ENCODE measurements at places on chromosomes 13 and 19. TPM values are rescaled to one million over a fixed set of nuclear protein-coding genes. Genes with fewer than 3 reads are reported as not detected.

GRCh38 chr13:98200211-98200878, 23.3 kb upstream of the RNF113B start:
- H3K4me1 ChIP-seq = no peaks in the 10 kb centered on the region
- no peaks in the 10 kb centered on the region for H3K36me3 ChIP-seq
- H3K27ac ChIP-seq = no peak overlapping the region
- H3K4me3 ChIP-seq = no peak overlapping the region
- DNase-seq = no peak
- no peaks in the 10 kb centered on the region for H3K27me3 ChIP-seq

DNA sequence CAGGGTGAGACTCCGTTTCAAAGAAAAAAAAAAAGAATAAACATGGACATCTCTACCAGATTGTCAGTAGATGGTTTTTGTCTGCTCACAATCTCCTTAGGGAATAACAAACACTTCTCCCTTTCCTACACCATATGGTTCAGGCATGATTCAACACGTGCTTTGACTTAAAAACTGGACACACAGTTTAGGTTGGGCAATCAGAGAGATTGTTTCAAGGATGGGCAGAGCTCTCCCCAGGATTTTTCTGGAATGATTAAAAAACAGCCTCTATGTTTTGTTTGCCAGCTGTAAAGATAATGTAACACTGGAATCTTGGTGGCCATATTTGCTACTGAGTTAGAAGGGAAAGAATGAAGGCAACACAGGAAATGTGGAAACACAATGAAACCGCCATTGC, 150.1 kb upstream of the TSC22D1 start:
- H3K4me1 ChIP-seq = peaks cover 25% of the 10 kb centered on the region
- no peak for DNase-seq
- H3K36me3 ChIP-seq = peaks cover 4% of the 10 kb centered on the region
- H3K27ac ChIP-seq = no peak overlapping the region
- no peak overlapping the region for H3K4me3 ChIP-seq

GRCh38 chr19:45070861-45071544, 5.3 kb downstream of the ZNF296 start:
- H3K27ac ChIP-seq = no peak overlapping the region
- no peak overlapping the region for H3K4me3 ChIP-seq
- no peak for DNase-seq
- H3K4me1 ChIP-seq = no peaks in the 10 kb centered on the region
- peaks cover 72% of the 10 kb centered on the region for H3K36me3 ChIP-seq
- no peaks in the 10 kb centered on the region for H3K27me3 ChIP-seq

GRCh38 chr19:40667602-40668001, 22.8 kb downstream of the NUMBL start:
- H3K27ac ChIP-seq = no peak overlapping the region
- peaks cover 24% of the 10 kb centered on the region for H3K36me3 ChIP-seq
- no peaks in the 10 kb centered on the region for H3K27me3 ChIP-seq
- H3K4me3 ChIP-seq = no peak overlapping the region
- DNase-seq = no peak

DNA sequence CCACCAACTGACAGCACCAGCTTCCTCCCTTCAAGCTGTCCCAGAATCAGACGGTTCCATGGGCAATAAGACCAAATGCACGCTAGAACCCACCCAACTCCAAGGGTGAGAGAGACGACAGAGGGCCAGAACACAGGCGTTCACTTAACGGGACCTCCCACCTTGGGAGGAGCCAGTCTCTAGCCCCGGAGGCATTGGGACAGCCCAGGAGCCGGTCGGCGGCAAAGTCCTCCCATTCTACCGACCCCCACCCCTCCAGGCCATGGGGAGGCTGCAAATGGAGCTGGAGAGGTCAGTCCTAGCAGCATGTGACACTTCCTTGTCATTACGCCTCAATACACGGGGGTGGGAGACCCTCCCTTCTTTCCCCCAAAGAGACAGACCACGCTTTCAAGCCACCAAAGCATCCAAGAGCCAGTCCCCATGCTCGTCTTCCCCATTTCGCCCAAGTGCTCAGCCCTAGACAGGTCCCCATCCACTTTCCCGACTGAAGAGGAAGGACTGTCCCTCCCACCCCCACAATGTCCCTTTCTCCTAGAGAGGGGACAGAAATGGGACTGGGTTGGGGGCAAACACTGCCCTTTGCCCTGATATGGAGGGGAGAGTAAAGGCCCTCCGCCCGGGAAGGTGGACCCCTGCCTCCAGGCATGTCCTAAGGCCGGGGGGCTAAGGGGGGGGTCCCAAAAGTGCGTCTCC, 964 bp downstream of the KHSRP start:
- peak overlapping the region; percentile 87 for H3K4me3 ChIP-seq
- H3K27me3 ChIP-seq = no peaks in the 10 kb centered on the region
- H3K4me1 ChIP-seq = no peaks in the 10 kb centered on the region
- DNase-seq = peak; percentile 34
- peaks cover 40% of the 10 kb centered on the region for H3K36me3 ChIP-seq

DNA sequence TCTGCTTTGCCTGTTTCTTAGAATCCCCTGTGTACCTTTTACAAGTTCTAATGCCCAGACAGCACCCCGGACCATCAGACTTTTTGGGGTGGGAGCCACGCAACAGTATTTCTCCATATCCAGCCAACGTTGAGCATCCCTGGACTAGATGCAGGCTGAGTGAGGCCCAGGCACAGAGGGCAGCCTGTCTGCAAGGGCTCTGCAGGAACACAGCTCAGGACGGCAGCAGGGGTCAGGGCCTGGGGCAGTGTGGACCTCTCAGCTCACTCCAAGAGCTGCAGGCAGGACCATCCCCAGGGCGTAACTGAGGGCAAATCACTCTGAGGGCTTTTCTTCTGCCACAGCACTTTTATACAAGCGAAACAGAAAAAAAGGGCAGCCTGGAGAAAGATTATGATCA, 95.8 kb downstream of the DNAJC15 start:
- no peaks in the 10 kb centered on the region for H3K36me3 ChIP-seq
- no peak overlapping the region for H3K27ac ChIP-seq
- DNase-seq = no peak
- no peaks in the 10 kb centered on the region for H3K27me3 ChIP-seq
- no peak overlapping the region for H3K4me3 ChIP-seq

GRCh38 chr19:5182751-5183150, 157.9 kb downstream of the PTPRS start:
- H3K27ac ChIP-seq = no peak overlapping the region
- no peaks in the 10 kb centered on the region for H3K27me3 ChIP-seq
- H3K36me3 ChIP-seq = no peaks in the 10 kb centered on the region
- no peaks in the 10 kb centered on the region for H3K4me1 ChIP-seq

Gene RTBDN
- total RNA-seq = not detected

GRCh38 chr19:8069096-8069973, 16.8 kb downstream of the CCL25 start:
- H3K4me3 ChIP-seq = no peak overlapping the region
- H3K27me3 ChIP-seq = peaks cover 8% of the 10 kb centered on the region
- no peaks in the 10 kb centered on the region for H3K36me3 ChIP-seq
- no peaks in the 10 kb centered on the region for H3K4me1 ChIP-seq
- DNase-seq = no peak

Gene ZNF154
- not detected for total RNA-seq

DNA sequence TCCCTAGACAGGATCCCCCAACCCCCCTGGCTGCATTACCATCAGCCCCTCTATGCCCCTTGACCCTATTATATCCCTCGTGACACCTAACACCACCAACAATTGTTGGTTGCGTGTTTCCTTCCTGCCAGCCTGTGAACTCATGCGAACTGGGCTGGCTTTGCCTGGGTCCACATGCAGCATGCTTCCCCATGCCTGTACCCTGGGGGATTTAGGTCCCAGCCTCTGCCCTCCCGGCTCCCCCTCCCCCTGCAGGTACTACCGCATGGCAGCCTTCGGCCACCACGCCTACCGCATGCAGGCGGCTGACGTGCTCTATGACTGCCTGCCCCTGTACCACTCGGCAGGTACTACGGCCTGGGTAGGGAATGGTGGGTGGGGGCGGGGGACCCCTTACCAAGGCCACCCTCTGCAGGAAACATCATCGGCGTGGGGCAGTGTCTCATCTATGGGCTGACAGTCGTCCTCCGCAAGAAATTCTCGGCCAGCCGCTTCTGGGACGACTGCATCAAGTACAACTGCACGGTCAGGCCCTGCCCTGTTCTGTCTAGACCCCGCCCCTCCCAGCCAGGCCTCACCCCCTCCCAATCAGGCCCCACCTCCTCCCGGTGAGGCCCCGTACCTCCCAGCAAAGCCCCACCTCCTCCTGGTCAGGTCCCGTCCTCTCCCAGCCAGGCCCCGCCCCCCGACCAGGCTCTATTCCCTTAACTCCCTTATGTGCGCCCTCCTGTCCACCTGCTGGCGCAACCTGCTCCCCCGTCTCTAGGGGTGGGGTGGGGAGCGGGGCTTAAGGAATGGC, 18.5 kb downstream of the SLC27A1 start:
- peaks cover 42% of the 10 kb centered on the region for H3K36me3 ChIP-seq
- H3K4me3 ChIP-seq = no peak overlapping the region
- H3K27me3 ChIP-seq = no peaks in the 10 kb centered on the region
- peaks cover 12% of the 10 kb centered on the region for H3K4me1 ChIP-seq
- DNase-seq = peak; percentile 28

DNA sequence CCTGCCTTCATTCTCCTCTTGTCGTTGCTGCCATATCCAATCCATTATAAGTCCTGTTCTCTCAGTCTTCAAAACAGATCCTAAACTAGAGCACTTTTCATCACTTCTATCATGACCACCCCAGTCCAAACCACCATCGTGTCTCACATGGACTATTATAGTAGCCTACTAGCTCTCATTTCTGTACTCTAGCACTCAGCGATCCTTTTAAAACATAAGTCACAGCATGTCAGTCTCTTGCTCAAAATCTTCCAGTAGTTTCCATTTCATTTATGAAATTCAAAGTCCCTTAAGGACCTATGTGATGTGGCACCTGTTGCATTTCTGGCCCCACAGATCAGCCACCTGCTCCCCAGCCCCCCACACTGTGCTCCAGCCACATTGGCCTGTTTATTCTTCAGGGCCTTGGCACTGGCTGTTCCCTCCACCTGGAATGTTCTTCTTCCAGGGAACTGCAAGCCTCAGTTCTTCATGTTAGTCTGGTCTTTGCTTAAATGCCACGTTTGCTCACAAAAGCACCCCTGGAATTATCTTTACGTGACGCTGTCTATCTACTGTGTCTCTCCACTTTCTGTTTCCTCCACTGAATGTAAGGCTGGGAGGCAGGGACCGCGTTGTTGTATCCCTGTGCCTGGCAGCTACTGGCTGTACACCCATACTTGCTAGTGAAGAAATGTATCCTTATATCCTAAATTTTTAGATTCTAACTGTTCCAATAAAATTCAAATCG, 64.3 kb downstream of the MBNL2 start:
- no peak for DNase-seq
- no peak overlapping the region for H3K27ac ChIP-seq
- peaks cover 17% of the 10 kb centered on the region for H3K36me3 ChIP-seq

Data from Calu3 (cell line).